ENCODE measurements at places on chromosomes 1 and 21.
A peak's percentile ranks its signal among the peaks of the same experiment; 100 is the strongest.

DNA sequence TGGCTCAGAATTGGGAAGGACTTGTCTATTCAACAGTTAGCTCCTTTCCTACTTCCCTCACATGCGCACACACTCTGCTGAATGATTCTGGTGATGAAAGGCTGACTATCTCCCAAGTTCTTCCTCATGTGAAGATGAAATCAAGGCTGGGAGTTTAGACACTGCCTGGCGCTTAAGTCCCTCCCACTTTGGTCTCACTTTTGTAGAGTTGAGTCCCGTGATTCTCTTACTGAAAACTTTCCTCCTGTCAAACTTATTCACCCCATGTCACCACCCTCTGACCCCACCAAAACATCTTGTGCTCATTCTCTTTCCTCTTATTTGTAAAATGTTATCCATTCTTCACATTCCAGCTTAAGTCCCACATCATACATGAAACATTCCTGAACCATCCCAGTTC is 8.4 kb upstream of the MRPS6 start:
- DNase-seq, result peak; percentile 56

DNA sequence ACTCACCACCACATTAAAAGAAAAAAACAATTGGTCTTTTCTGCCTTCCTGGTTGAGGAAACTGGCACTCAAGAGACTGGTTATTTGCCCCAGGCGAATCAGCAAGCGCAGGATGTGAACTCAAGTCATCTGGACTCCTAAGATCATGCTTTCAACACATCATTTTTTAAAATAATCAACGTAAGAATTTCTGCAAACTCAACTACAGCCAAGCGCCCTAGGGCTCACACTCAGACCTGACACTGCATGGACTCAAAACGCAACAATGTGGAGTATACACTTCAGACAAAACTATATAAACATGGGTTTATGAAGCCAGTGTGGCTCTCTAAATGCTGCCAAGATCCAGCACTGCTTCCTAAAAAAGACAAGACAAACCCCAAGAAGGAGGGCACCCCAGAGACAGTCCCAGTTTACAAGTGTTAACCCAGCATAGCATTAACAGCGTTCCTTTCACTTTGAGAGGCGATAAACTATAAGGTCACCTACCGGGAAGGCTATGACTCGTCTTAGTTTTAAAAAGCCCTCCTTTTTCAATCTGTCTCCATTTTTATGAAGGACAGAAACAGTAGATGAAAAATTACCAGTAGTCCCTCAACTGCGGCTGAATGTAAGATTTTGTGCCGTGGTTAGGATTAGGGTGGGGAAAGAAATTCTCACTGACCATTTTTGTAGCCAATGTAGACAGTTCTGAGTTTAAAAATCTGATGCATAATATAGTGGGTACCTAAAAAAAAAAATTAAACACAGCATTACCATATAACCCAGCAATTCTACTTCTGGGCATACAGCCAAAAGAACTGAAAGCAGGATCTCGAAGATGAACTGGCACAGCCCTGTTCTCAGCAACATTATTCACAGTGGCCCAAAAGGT is 54.8 kb downstream of the SIPA1L2 start:
- DNase-seq, result no peak

GRCh38 chr1:245261786-245262185 is 107.0 kb downstream of the KIF26B start:
- DNase-seq, result no peak

- DNase-seq, result no peak
Measured at GRCh38 chr21:45276596-45276995, 11.1 kb downstream of the POFUT2 start.

DNA sequence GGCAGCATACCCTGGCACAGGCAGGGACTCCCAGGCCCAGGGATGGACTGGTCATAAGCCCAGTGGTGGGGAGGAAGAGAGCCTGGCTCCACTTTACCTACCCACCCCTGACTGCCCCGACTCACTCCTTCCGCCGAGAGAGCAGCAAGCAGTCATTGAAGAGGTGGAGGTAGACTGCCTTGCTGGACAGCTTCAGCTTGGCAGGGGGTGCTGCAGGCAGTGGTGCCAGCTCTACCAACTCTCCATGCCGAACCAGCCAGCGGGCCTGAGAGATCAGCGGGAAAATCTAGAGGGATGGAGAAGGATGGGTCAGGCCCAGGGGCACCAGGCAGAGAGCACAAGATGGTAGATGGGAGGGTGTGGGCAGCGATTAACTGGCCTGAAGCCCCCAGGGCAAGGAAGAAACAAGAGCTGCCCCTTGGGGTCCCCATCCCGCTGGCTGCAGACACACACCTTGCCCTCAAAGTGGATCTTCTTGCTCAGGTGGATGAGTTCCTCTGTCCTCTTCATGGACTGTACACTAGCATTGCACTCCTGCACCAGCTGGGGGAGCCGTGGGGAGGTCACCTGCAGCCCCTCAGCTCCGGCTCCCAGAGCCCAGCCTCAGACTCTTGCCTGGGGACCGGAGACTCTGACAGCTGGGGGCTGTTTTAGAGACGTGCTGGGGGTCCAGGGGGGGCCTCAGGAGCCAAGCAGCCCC is 7.7 kb downstream of the ARHGEF19 start:
- no peak for DNase-seq

GRCh38 chr1:43463479-43463878 is 9.7 kb upstream of the HYI start:
- no peak for DNase-seq

GRCh38 chr1:229509576-229509975 is 1.4 kb upstream of the NUP133 start:
- peak; percentile 17 for DNase-seq

DNA sequence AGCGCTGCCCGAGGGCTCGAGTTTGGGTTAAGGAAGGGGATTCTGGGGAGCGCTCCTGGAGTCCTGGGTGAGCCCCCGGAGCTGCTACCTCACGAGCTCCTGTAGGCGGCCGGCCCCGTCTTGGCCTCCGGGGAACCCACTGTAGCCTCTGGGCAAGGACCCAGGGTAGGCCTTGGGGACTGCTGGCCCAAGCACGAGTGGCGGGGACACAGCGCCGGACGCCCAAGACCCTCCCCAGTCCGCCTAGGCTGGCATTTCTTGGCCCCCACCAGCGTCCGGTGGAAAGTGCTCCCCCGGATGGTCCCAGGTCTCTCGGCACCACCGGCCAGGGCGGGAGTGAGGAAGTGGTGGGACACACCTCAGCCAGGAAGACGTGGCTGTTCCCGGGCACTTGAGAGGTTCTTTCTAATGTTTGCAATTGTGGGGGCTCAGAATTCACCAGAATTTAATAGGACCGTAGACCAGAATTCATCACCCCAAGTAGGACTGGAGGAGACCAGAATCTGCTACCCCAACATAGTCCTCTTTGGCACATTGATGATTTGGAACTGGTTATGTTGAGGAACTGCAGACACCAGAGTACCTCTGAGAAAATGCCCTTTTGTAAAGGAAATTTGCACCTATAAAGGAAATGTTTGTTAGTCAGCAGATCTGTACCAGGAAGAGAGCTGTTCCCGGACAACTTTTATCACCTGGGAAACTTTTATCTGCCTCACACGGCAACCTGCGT is 622 bp upstream of the TMPRSS2 start:
- DNase-seq, result no peak

DNA sequence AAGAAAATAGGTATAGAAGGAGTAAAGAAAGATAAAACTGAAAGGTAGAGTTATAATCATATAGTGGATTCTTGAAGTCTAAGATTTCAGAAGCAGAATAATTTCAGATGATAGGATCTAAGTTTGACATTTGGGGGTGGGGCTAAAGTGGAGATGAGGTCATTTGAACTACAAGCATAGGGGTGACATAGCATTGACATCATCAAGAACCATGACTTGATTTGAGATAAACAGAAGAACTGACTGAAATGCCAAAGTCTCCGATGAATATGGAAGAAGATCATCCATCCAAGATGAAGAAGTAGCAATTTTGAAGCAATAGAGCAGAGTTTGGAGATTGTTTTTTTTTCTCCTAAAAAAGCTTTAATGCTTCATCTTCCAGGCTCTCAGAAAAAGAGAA is 122.3 kb downstream of the MACF1 start:
- peak; percentile 30 for DNase-seq

DNA sequence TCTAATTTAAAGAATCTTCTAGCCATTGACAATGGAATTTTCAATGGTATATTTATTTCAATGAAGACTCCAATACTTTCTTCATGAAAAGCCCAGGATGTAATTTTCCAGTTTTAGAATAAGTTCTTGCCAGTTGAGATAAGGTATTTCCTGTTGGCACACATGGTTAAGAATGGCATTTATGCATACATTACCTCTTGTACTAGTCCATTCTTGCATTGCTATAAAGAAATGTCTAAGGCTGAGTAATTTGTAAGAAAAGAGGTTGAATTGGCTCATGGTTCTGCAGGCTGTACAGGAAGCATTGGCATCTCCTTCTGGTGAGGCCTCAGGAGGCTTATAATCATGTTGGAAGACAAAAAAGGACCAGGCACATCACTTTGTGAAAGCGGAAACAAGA is 1179.6 kb downstream of the AMY1C start:
- DNase-seq, result no peak

GRCh38 chr1:200179781-200180160 is 152.3 kb downstream of the NR5A2 start:
- no peak for DNase-seq

- no peak for DNase-seq
Measured at GRCh38 chr1:30809514-30810263, 52.1 kb upstream of the LAPTM5 start.

All from suppressor macrophage treated with lipopolysaccharide for 1 hour (primary cell).